ENCODE measurements at places on chromosomes 6 and 20.

GRCh38 chr20:36152261-36152660 lies 2.3 kb upstream of the EPB41L1 start:
- DNase-seq: no peak

GRCh38 chr6:52929321-52930164 lies 20.0 kb upstream of the GSTA3 start:
- DNase-seq: no peak

- DNase-seq: no peak
Observed at GRCh38 chr6:101013612-101014195, 132.6 kb upstream of the ASCC3 start.

DNA sequence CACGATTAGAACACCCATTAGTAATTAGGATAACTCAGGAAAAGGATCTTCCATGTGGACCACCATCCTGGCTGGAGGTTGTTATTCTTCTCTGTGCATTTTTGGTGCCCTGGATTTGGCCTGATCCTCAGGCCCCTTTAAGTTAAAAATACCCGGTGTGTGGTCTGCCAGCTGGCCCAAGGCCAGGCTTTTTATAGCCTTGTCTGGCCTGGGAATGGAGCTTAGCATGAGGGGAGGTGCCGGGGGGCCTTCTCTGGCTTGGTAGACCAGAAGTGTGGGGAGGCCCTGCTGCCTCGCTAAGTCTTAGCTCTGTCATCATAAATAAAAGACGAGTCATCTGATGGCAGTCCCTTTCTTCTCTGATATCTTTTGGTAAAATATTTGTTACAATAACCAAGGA lies 71.4 kb downstream of the ARID1B start:
- DNase-seq: no peak

DNA sequence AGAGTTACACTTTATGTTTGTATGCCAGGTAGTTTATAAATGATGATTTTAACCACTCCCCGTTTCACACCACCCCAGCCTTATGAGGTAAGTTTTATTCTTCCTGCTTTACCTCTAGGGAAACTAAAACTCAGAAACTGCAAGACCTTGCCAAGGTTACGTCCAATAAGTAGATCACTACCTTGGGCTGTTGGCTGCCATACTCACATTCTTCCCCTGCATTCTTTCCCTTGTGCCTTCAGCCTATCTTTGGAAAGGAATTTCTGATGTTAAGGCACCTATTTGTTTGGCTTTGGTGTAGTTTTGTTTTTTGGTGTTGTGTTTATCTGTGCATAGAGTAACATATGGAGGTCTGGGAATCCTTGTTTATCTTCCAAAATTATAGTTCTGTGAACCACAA lies 122.1 kb downstream of the UST start:
- no peak for DNase-seq

- peak; percentile 67 for DNase-seq
Observed at GRCh38 chr20:3071610-3072529, at the start of gene OXT. TSS of gene OXT (plus strand) at chr20:3071620. CDS start at chr20:3071656, 36 bp downstream.

- no peak for DNase-seq
Observed at GRCh38 chr20:19940988-19941460, 76.1 kb upstream of the NAA20 start.

DNA sequence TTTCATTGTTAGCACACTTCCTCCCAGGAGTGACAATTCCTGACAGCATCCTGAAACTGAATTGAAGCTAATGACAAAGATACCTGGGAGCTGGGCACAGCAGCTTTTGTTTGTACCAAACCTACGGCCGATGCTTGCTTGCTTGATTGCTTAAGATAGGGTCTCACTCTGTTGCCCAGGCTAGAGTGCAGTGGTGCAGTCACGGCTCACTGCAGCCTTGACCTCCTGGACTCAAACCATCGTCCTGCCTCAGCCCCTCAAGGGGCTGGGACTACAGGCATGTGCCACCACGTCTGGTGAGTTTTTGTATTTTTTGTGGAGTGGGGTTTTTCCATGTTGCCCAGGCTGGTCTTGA lies 84.7 kb upstream of the SCP2D1 start:
- no peak for DNase-seq

DNA sequence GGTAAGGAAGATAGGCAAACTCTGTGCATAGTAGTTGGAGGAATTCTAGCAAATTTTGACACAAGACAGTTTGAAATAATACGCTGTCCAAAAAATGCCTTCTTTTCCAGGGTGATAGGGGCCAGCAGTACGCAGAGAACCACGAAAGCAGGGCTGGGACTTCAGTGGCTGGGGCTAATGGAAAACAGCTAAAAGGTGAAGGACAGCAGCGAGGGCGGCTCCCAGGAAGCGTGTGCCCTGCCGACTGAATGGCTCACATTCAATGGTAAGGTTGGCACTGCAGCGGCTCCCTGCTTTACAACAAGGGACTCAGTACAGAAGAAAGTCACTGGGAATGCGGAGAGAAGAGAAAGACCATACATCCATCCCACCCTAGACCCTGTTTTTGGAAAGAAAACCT lies 131.1 kb downstream of the MYLK4 start:
- no peak for DNase-seq

DNA sequence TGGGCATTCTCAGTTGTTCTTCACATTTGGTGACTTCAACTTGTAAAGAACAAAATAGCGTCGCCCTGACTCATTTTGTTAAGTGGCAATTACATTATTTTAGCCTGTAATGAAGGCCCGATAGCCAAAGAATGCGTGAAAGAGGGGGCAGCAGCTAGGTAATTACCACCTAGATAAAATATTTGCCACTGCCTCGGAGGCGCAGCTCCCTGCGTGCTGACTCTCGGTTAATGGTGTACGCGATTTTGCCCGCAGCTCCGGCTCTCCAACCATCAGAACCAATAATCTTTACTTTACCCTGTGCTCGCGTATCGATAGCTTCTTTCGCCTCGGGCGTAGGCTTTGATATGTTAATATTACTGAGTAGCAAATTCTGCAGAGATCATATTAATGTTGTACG lies 8.7 kb downstream of the TFAP2D start:
- DNase-seq: no peak

DNA sequence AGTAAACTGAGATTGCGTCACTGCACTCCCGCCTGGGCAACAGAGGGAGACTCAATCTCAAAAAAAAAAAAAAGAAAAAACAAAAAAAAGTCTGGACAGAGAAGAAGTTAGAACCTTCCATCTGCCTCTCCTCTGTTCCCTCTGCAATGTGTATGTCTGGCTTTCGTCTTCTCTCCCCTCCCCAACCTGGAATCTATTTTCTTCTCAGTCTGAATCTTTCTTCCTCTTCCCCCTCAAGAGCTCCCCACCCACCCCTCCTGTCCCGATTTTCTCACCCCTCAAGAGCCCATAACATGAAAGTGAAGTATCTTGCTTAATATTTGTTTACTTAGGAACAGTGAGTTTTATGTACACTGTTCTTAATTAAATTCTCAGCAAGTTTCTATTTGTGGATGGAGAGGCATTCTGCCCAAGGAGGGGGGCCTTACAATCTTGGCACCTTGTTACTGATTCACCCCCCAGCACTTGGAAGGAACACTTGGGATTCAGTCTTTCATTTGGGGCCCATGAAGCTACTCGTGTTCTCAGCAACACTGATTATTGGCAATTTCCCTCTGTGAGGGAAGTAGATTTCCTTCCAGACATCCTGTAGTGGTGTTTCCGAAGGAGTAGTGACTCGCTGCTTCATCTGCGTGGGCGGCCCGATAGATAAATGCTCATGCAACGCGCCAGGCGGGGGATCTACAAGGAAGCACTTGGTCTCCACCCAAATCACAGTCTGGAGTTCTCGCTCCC lies 69.3 kb upstream of the SRSF6 start:
- DNase-seq: no peak

DNA sequence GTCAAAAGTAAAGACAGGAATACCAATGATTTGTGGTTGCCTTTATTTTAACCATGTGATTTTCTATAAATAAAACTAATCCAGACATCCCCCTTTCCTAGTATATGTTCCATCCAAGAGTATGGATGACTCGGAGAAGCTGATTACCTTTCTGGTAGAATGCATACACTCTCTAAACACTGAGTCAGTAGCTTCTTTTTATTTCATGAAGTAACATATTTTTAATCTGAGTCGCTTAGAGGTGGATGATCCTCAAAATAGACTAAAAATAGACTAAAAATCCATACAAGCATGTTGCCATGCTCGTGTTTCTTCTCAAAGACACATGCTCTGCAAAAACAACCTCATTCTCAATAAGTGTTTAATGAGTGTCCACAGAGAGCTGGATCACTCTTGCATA lies 263.7 kb downstream of the COL12A1 start:
- no peak for DNase-seq

GRCh38 chr20:21511485-21511849 lies 2.4 kb downstream of the NKX2-2 start:
- DNase-seq: no peak

DNA sequence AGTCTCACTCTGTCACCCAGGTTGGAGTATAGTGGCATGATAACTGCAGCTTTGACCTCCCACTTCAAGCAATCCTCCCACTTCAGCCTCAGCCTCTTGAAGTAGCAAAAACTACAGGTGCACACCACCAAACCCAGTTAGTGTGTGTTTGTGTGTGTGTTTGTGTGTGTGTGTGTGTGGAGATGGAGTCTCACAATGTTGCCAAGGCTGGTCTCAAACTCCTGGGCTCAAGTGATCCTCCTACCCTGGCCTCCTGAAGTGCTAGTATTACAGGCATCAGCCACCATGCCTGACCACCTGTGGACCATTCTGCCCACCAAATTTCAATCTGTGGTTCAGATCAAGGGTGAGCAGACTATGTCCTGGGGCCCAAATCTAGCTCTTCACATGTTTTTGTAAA lies 8.8 kb downstream of the FASTKD5 start:
- DNase-seq: no peak

GRCh38 chr20:19433371-19434350 lies 221.2 kb downstream of the SLC24A3 start:
- DNase-seq: no peak

GRCh38 chr6:84411060-84411629 lies 183.7 kb upstream of the CEP162 start:
- no peak for DNase-seq

GRCh38 chr6:76677017-76677416 lies 604.6 kb upstream of the IMPG1 start:
- no peak for DNase-seq

- no peak for DNase-seq
Observed at GRCh38 chr6:137820952-137821351, 46.1 kb upstream of the TNFAIP3 start.

GRCh38 chr20:1811621-1812498 lies 83.3 kb upstream of the SIRPA start:
- no peak for DNase-seq

- DNase-seq: peak; percentile 75
Observed at GRCh38 chr6:235763-236360, 56.4 kb upstream of the DUSP22 start.

- DNase-seq: no peak
Observed at GRCh38 chr20:21046413-21047070, 59.6 kb downstream of the LINC00237 start.

GRCh38 chr6:89002523-89002922 lies 39.1 kb upstream of the RNGTT start:
- no peak for DNase-seq

GRCh38 chr20:62892348-62893304 lies 31.0 kb upstream of the TCFL5 start:
- DNase-seq: no peak
